ENCODE measurements at places on chromosomes 4 and X.

GRCh38 chr4:125572601-125573000 is 257.8 kb downstream of the FAT4 start:
- no peak for DNase-seq

DNA sequence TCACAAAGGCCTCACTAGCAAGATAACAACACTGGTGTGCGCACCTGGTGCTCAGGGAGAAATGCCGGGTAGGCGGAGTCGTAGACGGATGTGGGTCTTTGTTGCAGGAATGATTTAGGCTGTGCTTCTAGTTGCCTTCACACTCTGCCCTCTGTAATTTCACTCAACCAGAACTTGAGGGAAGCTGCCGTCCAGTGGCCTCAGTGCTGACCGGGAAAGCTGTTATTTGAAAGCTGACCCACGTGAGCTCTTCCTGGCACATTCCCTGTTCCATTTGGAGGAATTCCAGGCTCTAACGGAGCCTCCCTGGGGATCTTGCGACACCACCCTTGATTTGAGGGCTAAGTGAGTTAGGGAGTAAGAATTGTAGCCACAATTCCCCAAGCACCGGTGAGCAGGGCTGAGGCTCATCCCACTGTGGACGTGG is 15.9 kb downstream of the SH3TC1 start:
- no peak for DNase-seq

DNA sequence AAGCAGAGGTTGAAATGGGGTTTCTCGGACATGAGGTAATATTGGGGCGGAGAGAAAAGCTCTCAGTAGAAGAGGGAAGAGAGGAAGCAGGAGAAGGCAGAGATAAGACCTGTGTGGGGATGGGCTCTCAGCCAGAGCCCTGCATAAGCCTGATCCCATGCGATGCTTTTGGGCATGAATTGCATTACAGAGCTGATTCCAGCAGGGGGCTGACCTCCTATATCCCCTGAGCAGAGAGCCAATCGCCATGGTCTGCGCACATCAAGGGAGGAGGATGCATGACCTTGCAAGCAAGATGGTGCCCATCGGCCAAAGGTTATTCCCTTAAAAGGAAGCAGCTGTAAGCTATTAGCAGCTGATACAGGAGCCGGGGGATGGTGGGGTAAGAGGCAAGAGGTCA is 7.6 kb downstream of the ANOS1 start:
- no peak for DNase-seq

GRCh38 chr4:3872834-3873313 is 106.7 kb downstream of the ADRA2C start:
- DNase-seq: no peak

DNA sequence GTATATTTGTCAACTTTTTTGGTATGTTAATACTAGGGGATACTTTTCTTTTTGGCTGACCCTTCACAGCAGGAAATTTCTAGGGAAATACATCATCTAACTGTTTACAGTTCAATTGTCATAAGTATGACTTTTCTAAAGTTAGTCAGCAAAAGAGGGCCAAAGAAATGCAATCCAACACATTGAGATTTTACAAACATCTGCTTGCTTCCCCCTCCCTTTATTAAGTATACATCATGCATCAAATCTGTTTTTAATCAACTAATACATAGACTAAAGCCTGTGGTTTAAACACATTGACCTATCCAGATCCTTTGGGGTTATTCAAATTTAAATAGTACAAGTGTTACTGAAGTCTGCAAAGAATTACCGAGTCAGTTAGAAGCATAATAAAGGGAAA is 93.9 kb downstream of the MID1 start:
- no peak for DNase-seq

GRCh38 chr4:169620880-169621248 is 486 bp downstream of the CLCN3 start:
- peak; percentile 86 for DNase-seq

DNA sequence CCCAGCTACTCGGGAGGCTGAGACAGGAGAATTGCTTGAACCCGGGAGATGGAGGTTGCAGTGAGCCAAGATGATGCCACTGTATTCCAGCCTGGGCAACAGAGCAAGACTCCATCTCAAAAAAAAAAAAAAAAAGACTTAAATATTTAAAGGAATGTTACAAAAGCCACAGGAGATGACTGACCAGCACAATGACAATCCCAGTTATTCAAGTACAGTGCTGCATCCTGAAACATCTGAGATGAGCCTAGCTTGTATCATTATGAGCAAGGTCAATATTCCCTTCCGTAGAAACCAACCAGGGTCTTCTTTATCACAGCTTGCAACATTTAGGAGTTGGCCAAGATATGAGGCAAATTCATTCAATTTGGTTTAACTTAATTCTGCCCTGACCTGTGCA is 38.6 kb downstream of the LNX1 start:
- DNase-seq: no peak

GRCh38 chr4:87875191-87875590 is 42.4 kb downstream of the MEPE start:
- no peak for DNase-seq

GRCh38 chrX:21996872-21997455 is 35.2 kb upstream of the PHEX start:
- no peak for DNase-seq

- DNase-seq: no peak
Measured at GRCh38 chr4:187478292-187479140, 517.1 kb upstream of the ZFP42 start.

DNA sequence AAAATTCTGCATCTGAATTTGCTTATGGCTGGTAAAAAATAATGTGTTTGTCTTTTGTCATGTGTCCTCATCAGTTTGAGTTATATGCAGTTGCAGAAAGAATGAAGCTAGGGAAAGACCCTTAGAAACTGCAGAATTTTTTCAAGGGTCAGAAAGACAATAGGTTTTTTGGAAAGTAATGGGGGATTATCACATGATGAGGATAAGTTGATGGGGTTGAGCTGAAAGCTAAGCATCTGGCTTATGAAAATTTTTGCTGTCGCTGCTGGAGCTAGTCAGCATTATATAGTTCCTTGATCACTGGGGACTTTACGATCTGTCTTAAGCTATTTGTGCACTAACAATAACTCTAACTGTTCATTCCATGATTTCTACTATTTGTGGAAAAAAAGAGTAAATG is 331.7 kb downstream of the PPARGC1A start:
- no peak for DNase-seq
